Thymus (tissue), 14 donors: ENCODE measurements at places on chromosomes 7 and 10.
A peak's percentile ranks its signal among the peaks of the same experiment; 100 is the strongest.

GRCh38 chr7:131249003-131249402 is 78.7 kb upstream of the MKLN1 start:
- DNase-seq, result no peak

- DNase-seq, result no peak
Observed at GRCh38 chr7:132145466-132145865, 430.8 kb downstream of the PLXNA4 start.

DNA sequence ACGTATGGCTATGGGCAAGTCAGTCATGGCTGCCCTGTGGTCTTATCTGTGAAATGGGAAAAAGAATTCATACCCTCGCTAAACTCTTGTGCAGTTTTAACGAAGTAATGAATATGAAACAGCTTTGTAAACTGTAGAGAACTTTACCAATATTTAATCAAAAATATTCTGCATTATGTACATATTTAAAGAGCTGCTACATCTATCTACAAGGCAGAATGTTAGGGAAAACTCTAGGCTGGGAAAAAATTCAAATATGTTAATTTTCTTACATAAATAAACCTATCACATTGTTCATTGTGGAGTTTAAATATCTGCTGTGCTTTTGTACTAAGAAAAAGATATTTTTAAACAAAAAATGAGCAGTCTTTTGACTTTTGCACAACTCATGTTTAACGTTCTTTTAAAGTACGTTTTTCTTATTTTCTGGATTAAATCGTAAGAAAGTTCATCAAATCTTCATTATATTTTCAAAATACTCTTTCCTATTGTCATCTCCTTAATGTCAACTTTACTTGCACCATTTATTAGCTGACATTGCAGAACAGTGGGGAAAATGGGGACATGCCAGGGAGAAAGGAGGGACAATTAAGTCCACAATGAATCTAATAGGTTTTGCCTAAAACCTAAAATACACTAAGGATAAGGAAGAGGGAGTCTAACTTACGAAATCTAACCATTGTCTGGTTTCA is 57.5 kb downstream of the ICA1 start:
- no peak for DNase-seq

DNA sequence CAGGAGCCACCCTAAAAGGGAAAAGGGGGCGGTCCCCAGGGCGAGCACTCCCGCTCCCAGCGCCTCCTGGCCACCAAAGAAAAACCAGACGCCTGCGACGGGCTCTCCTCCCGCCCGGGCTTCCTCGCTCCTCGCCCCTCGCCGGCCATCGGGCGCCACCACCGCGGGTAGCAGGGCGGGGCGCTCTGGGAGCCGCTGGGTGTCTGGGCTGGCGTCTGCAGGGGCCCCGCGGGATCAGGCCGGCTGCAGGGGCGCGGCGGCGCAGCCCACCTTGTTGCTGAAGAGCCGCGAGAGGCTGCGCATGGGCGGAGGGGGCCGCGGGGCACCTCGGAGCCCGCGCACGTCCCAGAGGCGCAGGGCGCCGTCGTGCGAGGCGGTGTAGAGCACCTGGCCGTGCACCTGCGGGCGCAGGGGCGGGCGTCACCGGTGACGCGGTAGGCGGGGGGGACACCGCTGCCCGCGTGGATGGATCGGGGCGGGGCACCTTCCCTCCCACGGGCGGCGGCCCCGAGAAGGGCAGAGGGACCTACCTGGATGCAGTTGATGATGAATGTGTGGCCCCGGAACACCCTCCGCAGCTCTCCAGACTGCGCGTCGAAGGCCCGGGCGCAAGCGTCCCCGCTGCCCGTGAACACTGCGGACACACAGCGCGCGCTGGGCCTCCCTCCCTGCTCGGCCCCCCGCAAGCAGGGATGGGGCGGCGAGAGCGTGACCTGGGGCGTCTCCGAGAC is 28.3 kb downstream of the WDR86 start:
- DNase-seq, result peak; percentile 36

GRCh38 chr7:130087364-130087763 is 17.0 kb downstream of the KLHDC10 start:
- DNase-seq, result no peak

DNA sequence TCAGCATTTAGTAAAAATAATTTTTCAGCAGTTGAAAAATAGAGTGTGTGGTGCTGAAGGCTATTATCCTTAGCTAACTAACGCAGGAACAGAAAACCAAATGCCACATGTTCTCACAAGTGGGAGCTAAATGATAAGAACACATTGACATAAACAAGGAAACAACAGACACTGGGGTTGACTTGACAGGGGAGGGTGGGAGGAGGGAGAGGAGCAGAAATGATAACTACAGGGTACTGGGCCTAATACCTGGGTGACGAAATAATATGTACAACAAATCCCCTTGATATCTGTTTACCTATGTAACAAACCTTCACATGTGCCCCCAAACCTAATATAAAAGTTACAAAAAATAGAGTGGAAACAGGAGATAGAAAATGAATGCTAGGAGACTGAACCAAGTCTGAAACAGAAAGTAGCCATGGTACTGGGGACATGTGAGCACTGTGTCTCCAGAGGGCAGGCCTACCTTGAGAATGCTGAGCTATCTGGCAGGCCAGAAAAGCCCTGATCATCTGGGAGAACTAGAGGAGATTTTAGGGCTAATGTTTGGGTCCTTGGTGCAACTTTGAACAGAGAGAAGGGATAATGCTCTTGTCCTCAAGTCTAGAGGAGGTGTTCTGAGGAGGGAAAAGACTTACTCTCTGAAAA is 4.7 kb upstream of the EFCAB10 start:
- no peak for DNase-seq

DNA sequence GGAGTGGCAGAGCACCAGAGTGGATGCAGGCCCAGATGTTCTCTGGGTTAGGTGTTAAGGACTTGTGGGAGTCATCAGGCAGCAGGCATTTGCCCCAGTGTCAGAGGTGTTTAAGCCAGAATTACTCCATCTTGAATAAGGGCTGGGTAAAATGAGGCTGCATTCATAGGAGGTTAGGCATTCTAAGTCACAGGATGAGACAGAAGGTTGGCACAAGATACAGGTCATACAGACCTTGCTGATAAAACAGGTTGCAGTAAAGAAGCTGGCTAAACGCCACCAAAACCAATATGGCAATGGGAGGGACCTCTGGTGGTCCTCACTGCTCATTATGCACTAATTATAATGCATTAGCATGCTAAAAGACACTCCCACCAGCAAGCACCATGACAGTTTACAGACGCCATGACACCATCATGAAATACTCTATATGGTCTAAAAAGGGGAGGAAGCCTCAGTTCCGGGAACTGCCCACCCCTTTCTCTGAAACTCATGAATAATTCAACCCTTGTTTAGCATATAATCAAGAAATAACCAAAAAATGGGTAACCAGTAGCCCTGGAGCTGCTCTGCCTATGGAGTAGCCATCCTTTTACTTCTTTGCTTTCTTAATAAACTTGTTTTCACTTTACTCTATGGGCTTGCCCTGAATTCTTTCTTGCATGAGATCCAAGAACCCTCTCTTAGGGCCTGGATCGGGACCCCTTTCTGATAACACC is 882 bp upstream of the LRRC61 start:
- DNase-seq, result peak; percentile 29

DNA sequence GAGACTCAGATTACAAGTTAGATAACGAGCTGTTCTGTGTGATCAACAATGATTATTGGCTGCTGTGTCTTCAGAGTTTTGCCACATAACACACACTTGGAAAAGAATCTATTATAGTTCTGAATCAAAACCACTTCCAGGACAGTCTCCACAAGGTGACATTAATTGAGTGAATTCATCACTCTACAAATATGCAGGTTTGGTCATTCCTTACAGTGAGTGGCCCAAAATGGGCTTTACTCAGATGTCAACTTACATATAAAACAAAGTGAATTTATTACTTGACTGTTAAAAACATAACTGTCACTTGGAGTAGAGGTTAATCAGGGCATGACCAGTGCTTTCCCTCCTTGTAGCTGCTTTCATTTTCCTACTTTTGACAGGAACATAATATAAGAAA is 984.3 kb downstream of the REEP3 start:
- DNase-seq, result no peak

- no peak for DNase-seq
Observed at GRCh38 chr10:131814567-131815265, 86.1 kb upstream of the PPP2R2D start.

DNA sequence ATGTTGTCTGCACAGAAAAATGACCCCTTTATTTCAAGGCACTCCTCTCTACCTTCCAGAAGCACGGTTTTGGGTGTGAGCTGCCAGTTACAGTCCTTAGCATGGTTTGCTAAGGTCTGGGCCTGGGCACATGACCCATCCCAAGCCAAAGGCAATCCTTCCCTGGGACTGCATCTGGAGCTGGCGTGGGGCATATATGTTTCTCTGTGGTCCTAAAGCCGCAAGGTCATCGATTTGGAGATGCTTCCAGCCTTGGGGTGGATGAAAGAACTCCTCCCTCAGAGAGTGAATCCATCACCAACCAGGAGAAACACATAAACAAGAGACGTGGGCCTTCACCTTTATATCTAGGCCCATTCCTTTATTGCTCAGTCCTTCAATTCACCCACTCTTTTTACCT is 50.1 kb upstream of the IGFBP3 start:
- no peak for DNase-seq

DNA sequence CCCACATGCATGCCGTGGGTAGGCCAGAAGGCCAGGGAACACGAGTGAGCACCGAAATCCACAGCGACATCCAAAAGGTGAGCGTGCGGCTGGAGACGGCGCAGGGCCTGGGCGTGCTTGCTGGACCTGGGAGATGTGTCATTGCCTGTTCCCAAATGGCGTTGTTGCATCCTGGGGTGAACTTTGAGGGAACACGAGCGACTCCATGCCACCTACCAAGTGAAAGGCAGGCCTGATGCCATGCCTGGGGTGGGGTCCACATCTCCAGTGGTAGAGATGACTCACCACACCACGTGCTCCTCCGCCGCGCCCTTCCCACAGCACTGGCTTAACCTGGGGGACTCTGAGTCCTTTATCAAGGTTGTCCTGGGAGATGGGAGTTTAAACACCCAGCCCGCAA is 24.7 kb upstream of the VIPR2 start:
- DNase-seq, result no peak

DNA sequence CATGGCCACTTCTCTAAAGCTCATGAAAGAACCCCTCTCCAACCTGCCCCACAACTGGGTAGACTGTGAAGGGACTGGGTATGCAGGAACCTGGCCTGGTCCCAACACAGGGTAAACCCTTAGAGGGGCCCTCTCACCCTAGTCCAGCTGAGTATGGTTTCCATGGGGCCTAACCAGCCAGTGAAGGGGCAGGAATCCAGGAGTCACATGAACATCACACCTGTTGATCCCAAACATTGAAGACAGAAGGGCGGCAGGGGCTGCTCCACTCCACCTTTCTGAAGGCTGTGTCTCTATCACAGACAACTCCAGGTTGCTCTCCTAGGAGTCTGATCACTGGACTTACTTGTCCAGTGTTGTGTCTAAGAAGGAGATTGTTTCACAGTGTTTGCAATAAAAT is 30.8 kb downstream of the GRID1 start:
- no peak for DNase-seq

- no peak for DNase-seq
Observed at GRCh38 chr10:113158183-113158582, 208.1 kb downstream of the TCF7L2 start.

DNA sequence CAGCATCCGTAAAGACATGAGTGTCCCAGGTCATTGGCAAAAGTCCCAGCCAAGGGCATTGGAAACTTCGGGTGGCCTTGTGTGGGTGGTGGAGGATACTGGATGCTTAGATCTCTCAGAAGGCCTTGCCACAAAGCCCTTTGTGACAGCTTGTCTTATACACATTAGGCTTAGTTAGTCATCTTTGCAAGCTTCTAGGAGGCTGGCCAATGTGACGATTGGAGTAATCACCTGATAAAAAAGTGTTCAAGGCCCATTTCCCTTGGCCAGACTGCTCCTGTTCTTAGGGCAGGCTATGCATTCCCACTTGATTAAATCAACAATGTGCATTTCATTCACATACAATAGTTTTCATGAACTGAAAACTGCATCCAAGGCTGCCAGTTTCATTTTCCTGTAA is 26.9 kb downstream of the NPS start:
- DNase-seq, result no peak

GRCh38 chr7:10122551-10123100 is 851.0 kb upstream of the PHF14 start:
- no peak for DNase-seq

DNA sequence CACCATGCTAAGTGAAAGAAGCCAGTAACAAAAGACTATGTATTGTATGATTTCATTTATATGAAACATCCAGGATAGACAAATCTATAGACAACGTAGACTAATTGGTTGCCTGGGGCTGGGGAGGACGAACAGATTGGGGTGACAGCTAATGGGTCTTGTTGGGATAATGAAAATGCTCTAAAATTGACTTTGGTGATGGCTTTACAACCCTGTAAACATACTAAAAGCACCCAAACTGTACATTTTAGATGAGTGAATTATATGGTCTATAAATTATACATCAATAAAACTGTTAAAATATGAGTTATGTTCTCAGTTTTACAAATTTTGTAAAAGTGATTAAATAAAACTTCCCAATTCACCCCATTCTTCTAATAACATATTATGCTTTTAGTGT is 261.5 kb downstream of the ELMO1 start:
- DNase-seq, result no peak

DNA sequence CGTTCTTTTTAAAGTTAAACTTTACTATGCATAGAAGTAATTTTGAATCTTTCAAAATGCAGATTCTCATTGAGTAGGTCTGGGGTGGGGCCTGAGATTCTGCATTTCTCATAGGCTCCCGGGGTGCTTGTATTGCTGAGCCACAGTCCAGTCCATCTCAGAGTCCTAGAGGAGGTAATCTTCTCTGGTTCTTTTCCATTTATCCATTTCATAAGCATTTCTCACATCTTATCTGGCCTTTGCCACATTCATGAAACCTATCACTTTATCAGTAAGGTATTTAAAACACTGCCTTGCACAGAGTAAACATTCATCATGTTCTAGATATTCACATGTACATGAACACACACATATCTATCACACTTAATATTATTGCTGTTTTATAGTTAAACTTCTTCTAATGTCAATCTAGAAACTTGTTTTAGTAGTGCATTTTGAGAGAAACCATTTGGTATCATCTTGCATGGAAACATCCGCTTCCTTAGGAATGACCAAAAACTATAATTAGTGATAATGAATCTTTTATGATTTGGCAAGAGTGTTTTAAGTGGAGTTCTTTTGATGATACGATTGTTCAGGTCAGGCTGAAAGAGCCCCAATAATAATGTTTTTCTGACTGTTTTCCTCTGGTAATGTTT is 12.0 kb downstream of the GNAI1 start:
- no peak for DNase-seq

- DNase-seq, result no peak
Observed at GRCh38 chr10:95742485-95742884, 13.5 kb upstream of the ENTPD1 start.
